ENCODE measurements at places on chromosomes 2 and 18. TPM values are rescaled to one million over a fixed set of nuclear protein-coding genes. Genes with fewer than 3 reads are reported as not detected.

DNA sequence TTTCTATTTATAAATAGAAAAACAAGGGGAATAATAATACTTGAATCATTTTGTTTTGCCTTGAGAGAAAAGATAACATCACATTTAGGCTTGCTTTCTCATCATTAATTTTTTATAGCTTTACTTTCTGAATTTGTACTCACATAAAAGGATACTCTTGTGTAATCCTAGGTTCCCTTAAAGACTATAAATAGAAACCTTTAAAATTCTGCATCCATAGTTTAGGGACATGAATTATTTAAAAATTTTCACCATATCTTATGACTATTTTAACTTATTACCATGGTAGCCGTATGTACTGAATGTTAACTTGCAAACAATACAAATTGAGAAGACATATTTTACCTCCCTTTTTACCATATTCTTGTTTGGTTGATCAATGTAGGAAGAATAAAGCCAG, 143.5 kb upstream of the CWC22 start:
- no peak for DNase-seq

GRCh38 chr2:211159972-211160371, 603.6 kb downstream of the CPS1 start:
- DNase-seq: no peak

- DNase-seq: no peak
Observed at GRCh38 chr2:52253416-52253980, 1221.6 kb upstream of the NRXN1 start.

GRCh38 chr2:183022711-183023110, 15.5 kb downstream of the NCKAP1 start:
- DNase-seq: no peak

GRCh38 chr2:25105336-25106085, 62.9 kb downstream of the POMC start:
- DNase-seq: peak; percentile 64

DNA sequence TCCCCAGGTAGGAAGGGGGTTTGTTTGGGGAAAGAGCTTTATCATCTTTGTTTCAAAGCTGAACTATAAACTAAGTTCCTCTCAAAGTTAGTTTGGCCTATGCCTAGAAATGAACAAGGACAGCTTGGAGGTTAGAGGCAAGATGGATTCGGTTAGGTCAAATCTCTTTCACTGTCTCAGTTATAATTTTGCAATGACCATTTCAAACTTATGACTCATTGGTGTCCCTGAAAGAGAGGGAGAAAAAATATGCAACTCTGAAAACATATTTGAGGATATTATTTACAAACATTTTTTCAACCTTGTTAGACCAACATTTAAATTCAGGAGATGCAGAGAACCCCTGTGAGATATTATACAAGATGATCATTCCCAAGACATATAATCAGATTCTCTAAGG, 95.7 kb downstream of the EFEMP1 start:
- no peak for DNase-seq

DNA sequence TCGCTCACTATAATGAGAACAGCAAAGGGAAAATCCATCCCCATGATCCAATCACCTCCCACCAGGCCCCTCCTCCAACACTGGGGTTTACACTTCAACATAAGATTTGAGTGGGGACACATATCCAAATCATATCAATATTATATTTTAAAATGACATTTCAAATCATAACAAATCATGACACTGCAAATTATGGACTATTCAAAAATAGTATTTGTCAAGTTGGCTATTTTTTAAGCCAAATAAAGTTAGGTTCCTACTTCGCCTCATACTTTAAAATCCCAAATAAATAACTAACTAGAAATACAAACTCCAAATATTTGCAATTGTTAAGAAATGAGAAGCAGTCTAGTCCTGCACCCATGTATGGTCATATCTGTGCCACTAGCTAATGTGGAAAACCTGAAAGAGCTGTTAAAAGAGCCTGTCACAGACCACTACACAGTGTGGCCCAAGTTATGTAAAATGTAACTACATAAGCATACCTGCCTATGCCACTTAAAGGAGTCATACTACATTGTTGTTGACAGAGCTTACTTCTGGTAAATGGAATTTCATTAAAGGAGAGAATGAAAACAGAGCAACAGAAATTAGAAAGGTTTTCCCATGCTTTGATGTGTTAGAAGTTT, 334.7 kb upstream of the GULP1 start:
- no peak for DNase-seq

GRCh38 chr2:5946225-5947115, 254.3 kb downstream of the SOX11 start:
- DNase-seq: no peak

Gene POU3F3
- 57.1 TPM for total RNA-seq

Gene TUBA3E
- not detected for total RNA-seq
